ENCODE measurements at places on chromosomes 16 and 17. TPM values are rescaled to one million over a fixed set of nuclear protein-coding genes. Genes with fewer than 3 reads are reported as not detected.
A peak's percentile ranks its signal among the peaks of the same experiment; 100 is the strongest.

The GP1BA gene
- total RNA-seq, result 0.20 TPM

DNA sequence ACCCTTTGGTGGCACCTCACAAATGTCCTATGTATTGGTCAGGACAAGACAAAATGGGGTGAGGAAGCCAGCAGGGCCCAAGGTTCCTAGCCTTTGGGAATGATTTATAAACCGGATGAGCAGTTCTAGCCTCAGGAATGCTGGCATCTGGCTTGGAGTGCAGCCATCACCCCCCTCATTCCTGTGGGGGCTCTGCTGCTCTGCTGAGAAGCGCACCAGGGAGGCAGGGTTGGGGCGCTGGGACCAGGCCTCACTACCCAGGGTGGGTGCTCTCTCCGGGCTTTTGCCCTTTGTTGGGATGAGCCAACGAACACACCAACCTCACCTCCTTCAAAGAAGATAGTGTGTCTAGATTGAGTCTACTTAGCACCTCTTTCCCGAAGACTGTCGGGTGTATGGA, 39.2 kb downstream of the TMEM11 start:
- H3K27ac ChIP-seq, result peak overlapping the region; percentile 14
- H3K27me3 ChIP-seq, result no peaks in the 10 kb centered on the region
- peaks cover 35% of the 10 kb centered on the region for H3K4me1 ChIP-seq
- no peak for DNase-seq
- H3K36me3 ChIP-seq, result no peaks in the 10 kb centered on the region

DNA sequence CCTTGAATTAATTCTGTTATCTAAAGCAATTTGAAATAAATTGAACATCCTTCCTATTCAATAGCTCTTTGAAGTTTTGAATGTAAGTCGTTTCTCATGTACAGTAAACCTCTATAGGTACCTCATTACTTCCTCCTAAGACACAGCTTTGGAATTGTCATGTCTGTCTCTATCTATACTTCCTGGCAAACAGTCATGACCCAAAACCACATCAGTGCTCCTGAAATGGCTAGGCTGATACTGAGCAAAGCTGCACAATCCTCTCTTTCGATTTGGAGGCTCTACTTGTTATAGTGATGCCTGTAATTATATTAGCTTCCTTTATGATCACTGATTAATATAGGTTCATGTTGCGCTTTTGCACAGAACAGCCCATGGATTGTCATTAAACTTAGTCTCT, 110.1 kb downstream of the ADAMTS18 start:
- H3K4me3 ChIP-seq, result no peak overlapping the region
- DNase-seq, result no peak
- no peaks in the 10 kb centered on the region for H3K4me1 ChIP-seq
- H3K27me3 ChIP-seq, result no peaks in the 10 kb centered on the region

- H3K4me1 ChIP-seq, result peaks cover 4% of the 10 kb centered on the region
- no peak for DNase-seq
- H3K36me3 ChIP-seq, result no peaks in the 10 kb centered on the region
- H3K27ac ChIP-seq, result no peak overlapping the region
Observed at GRCh38 chr16:27289669-27290068, 21.1 kb upstream of the NSMCE1 start.

GRCh38 chr17:63623786-63624530, 1.7 kb downstream of the MAP3K3 start:
- no peaks in the 10 kb centered on the region for H3K36me3 ChIP-seq
- peak overlapping the region; percentile 88 for H3K27ac ChIP-seq
- peaks cover 48% of the 10 kb centered on the region for H3K4me1 ChIP-seq
- H3K27me3 ChIP-seq, result no peaks in the 10 kb centered on the region
